ENCODE measurements at places on chromosomes 3 and 15.

DNA sequence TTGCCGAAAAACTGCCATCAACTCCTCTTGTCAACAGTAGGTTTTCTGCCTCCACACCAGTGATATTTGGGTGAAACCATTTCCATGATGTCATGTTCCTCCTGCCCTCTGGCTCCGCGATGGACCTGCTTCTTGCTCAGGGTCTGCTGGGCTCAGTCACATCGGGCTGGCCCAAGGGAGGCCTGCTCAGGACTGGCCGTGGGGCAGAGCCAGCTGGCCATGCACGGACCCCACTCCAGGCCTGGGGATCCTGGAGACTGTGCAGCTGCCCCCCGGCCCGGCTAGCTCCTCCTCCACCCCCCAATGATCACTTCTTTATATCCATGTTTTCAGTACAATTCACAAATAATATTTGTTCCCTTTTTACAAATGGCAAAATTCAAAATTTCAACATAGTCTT lies 270.3 kb upstream of the CCDC54 start:
- no peak for DNase-seq

GRCh38 chr3:28315711-28316110 lies 32.8 kb upstream of the ZCWPW2 start:
- no peak for DNase-seq

GRCh38 chr3:105430455-105430854 lies 63.7 kb downstream of the ALCAM start:
- DNase-seq = no peak

DNA sequence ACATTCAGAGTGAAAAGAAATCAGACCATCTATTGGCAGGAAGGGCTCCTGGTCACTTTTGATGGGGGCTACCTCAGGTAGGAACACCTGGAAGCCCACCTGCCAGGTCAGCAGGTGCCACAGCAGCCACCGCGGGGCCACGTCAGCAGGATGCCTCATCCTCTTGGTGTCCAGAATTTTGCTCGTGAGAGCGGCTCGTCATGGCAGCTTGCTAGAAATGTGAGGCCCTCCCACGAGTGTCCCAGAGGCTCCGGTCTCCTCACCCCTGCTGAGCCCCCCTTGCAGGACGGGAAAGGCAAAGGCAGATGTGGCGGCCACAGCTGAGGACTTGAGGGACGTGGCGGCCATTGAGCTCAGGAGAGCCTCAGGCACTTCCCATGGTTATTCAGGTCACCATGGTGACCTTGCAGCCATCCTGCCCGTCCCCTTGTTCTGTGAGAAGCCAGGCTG lies 129.4 kb downstream of the LRRK1 start:
- no peak for DNase-seq

Data from left lung (tissue), 14 donors.